Activated naive CD4-positive, alpha-beta T cell treated with anti-CD3 and anti-CD28 coated beads, Interleukin-2, amount 10 ng/mL, durations not matched to agents 5 hours and 36 hours (primary cell): ENCODE measurements at places on chromosomes 12 and 14. TPM values are rescaled to one million over a fixed set of nuclear protein-coding genes. Genes with fewer than 3 reads are reported as not detected.

Gene HOXC12
- not detected for total RNA-seq

Gene SLC17A8
- total RNA-seq, result not detected

Gene EFS
- total RNA-seq, result not detected

Gene FAM186B
- total RNA-seq, result 0.13 TPM

Gene TPH2
- not detected for total RNA-seq

Gene FBLN5
- total RNA-seq, result 3.9 TPM

Gene KRT2
- total RNA-seq, result 0.24 TPM

Gene KRT86
- 0.18 TPM for total RNA-seq

Gene GYS2
- total RNA-seq, result not detected

Gene APOLD1
- total RNA-seq, result 9.0 TPM
